ENCODE measurements at places on chromosomes 12 and 14.

- no peak for DNase-seq
These were observed 14.2 kb upstream of the OAS2 start for GRCh38 chr12:112964067-112964670.

GRCh38 chr12:120367924-120368788 is 808 bp downstream of the MSI1 start:
- DNase-seq, result no peak

GRCh38 chr14:29163109-29163508 is 396.5 kb downstream of the FOXG1 start:
- DNase-seq, result no peak

DNA sequence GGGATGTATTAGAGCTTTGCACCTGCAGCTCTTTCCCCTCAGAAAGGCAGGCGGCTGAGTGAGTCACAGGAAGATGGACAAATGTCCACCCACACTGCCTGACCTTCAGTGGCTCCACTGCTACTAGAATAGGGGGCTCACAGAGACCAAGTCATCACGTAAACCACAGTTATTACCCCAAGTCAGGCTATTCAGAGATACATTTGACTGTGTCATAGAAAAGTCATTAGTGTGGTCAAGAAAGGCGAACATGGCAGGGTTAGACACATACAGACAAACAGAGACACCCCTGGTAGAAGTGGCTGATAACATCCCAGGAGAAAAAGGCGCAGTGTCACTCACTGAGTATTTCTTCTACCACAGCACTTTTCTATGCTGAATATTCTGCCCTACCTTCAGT is 36.0 kb downstream of the GCH1 start:
- DNase-seq, result no peak

- DNase-seq, result peak; percentile 41
These were observed 239.1 kb downstream of the SSPN start for GRCh38 chr12:26434299-26435068.

- no peak for DNase-seq
These were observed 119.3 kb downstream of the SOX5 start for GRCh38 chr12:23830210-23830609.

GRCh38 chr12:3744229-3744901 is 8.5 kb downstream of the CRACR2A start:
- no peak for DNase-seq

GRCh38 chr12:105967038-105967776 is 171.5 kb downstream of the NUAK1 start:
- DNase-seq, result no peak

- DNase-seq, result no peak
These were observed 207.8 kb upstream of the FAR2 start for GRCh38 chr12:28941248-28941647.

All from putamen (tissue), 1 donor.